ENCODE measurements at places on chromosomes 7 and 10.
A peak's percentile ranks its signal among the peaks of the same experiment; 100 is the strongest.

- DNase-seq, result no peak
These were observed 243.1 kb downstream of the ARL4A start for GRCh38 chr7:12930534-12930933.

- no peak for DNase-seq
These were observed 1.1 kb downstream of the CYP26A1 start for GRCh38 chr10:93074597-93075368.

DNA sequence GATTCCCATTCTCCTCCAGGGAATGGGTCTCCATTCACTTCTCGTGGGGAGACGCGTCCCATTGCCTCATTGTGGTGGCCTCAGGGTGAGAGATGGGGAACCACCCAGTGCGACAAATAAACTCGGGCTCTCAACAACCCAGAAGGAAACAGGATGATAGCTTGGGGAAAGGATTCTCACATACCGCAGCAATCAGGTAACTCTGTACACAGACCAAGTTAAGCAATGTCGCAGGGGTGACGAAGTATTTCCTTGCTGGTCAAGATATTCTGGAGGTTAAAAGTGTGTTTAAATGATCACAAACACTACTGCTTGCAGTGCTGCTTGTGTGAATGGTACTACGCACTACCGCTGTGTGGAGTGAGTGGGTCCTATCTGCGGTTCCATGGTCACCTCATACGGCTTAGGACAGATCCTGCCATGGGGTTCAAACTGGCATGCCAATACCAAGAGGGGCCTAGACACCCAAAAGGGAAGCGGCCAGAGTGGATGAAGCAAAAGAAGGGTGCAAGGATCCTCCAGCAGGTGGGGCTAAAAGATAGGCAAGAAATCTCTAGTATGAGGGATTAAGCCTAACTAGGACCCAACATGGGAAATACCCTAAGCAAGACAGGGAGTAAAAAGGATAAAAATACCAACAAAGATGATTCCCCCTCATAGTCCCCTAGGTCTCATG is 143.8 kb upstream of the TMEM106B start:
- DNase-seq, result peak; percentile 37

DNA sequence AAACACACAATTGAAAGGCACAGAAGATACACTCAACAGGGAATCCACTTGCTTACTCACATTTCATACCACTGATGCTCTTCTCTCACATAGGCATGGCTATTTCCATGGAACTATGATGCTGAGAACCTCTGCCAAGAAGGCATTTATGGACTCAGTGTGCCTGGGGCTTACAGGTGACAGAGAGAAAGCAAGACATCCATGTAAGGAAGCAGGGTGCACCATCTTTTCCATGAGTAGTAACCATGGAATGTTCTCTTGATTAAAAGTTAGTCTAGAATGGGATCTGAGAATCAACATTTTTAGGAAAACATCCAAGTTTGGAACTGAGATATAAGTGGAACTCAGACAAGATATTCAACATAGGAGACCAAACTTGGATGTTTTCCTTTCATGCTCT is 52.5 kb upstream of the MACC1 start:
- no peak for DNase-seq

- peak; percentile 4 for DNase-seq
These were observed at the start of gene GPR85 for GRCh38 chr7:113086431-113086888. Gene GPR85, minus strand, starts transcription at chr7:113086827. Its CDS starts 2,106 bp downstream, at chr7:113084721.

GRCh38 chr10:126618466-126618865 is 52.0 kb downstream of the C10orf90 start:
- no peak for DNase-seq

- DNase-seq, result no peak
These were observed at the start of gene SPAG6 for GRCh38 chr10:22345301-22346095. Gene SPAG6, plus strand, starts transcription at chr10:22345496. Its CDS starts 116 bp downstream, at chr10:22345612.

GRCh38 chr7:151003572-151003971 is 12.8 kb downstream of the NOS3 start:
- DNase-seq, result no peak

DNA sequence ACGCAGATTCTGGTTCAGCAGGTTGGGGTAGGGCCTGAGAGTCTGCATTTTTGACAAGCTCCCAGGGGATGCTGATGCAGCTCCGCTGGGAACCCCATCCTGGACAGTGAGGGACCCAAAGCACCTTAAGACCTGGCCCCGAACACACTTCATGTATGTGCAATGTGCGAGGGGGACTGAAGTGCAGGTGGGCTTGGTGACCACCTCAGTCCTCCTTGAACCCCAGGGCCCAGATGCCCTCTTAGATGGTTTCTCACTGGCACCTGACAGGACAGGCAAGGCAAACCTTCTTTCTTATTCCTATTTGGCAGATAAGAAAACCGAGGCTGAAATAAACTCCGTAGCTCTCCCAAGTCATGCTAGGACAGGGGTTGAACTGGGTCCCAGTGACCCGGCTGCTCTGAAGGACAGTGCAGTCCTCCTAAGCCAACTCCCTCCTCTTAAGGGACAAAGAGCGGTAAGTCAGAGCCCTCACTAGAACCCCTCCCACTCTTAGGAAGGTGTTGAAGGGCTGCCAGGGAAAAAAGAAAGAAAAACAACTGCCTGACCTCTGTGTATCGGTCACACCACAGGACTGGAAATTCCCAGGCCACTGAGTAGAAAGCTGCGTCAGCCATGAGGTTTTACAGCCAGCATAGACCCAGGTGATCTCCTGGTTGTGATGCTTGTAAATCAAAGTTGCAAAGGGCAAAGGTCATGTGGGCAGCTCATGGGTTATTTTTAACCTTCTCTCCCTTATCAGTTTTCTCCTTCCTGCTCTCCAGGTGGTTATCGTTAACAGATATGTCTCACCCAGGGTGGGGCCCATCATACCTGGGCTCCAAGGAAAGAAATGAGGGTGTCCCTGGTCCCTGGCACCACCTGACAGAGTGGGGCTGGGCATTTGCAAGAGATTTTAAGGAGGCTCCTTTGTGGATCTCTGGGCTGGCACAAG is 90.9 kb upstream of the SMNDC1 start:
- DNase-seq, result peak; percentile 25

- DNase-seq, result no peak
These were observed 24.0 kb upstream of the SH3PXD2A start for GRCh38 chr10:103879409-103879808.

- peak; percentile 40 for DNase-seq
These were observed 98.2 kb upstream of the PRKCQ start for GRCh38 chr10:6678211-6678803.

DNA sequence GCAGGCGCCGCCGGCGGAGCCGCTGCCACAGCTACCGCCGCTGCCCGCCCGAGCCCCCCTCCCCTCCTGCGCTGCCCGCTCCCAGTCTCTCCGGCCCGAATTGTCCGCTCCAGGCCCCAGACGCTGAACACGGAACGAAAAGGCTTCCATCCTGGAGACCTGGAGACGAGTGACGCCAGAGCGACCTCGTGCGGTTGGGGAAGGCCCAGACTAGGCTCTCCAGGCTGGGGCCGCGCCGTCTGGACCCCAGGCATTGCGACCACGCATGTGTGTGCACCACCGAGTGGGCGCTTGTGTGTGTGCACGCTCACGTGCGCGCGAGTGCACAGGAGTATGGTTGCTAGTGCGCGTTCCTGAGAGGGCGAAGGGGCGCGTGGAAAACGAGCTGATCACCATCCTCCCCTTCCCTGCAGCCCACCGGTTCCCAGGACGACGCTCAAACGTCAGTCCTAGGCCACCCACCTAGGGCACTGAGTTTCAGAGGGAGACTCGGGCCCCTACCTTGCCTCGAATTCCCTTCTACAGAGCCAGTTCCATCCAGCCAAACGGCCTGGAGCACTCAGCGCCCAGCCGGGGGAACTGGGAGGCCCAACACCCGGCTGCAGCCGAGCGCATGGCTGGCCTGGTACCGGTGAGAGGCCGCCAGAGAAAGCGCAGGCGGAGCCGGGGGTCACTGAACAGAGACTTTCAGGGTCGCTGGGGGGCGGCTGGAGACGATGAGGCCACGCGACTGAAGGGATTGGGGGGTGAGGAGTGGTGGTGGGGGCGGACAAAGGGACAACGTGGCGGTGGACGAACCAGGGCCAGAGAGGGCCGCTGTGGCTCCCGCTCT is 11.6 kb downstream of the LBX1 start:
- DNase-seq, result no peak

- DNase-seq, result no peak
These were observed 51.5 kb upstream of the DLX6 start for GRCh38 chr7:96953676-96954513.

GRCh38 chr10:78461333-78461732 is 427.7 kb downstream of the RPS24 start:
- no peak for DNase-seq

DNA sequence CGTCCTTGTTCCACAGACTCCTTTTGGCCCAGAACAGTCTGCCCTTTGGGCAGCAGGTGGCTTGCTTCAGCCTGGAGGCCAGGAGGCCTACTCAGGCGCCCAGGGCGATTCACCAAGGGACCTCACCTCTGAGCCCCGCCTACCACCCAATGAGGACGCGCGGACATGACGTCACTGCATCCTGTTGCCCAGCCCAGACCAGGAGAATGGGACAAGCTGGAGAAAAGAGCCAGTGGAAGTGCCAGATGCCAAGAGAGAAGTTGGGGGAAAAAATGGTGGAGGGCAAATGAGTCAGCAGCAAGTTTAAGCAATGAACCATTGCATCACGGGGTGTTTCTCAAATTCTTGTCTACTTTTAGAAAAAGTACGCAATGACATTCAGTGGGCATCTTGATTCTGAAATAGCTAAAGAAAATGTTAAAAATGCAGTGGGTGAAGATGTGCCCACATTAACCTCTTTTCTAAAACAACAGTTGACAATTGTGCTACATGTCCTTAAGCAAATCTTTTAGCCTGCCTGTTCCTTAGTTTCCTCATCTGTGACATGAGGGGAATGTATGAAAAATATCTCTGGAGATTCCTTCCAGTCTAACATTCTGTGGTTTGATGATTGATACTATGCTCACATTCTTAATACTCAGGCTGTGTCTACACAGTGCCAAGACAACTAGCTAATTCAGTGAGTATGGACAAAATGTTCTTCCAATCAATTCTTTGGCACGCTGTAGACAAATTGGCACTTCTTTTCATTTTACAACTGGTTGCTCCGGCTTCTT is 23.9 kb upstream of the LEP start:
- DNase-seq, result no peak

DNA sequence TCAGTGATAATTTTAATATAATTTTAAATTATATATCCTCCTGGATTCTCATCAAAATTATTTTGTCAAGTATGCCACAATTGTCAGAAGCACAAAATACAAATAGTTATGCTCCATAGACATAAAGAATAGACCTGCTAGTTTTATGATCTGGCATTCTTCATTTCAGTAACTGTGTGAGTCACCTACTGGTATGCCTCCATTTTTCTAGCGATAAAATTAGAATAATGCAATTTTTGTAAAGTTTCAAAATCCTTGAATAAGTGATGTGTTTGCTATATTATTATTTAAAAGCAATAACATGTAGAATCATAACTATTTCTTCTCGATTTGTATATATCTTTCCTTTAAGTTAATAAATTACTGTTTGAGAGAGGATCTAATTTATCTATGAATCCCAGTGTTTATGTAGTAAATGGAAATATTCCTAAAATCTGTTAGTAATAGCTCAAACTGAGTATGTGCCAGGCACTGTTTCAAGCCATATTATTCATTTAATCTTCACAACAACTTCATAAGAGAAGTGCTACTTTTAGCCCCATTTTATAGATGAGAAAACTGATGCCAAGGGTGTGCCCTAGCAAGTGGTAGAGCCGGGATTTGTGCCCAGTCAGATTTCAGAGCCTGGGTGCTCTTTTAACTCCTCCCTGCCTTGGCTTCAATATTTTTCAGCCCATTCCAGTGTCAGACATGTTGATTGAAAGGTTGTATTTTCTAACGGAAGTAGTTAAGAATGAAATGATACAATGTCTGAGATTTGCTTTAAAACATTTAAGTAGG is 38.4 kb downstream of the NET1 start:
- DNase-seq, result no peak

- DNase-seq, result no peak
These were observed 1.0 kb upstream of the FFAR4 start for GRCh38 chr10:93565446-93565845.

DNA sequence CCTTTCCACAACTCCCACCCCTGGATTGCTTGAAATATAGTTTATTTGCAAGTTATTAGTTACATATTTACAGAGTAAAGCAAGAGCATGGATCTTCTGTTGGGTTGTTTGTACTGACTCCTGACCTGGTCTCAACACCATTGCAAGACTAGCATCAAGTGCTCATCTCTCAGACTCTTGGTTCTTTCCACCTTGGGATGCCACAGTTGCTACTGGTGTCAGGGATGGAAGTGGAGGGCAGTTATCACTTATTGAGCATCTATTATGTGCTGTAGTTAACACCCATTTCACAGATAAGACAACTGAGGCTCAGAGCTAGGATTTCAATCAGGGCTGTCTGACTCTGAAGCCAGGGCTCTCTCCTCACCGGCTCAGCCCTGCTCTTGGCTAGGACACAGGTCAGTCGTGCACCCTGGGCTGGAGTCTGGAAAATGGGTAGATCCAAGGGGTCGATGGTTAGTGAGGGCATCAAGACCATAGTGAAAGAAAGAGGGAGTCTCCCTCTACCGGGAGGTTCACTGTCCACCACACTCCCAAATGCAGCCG is 614 bp upstream of the ADAMTS14 start:
- no peak for DNase-seq

DNA sequence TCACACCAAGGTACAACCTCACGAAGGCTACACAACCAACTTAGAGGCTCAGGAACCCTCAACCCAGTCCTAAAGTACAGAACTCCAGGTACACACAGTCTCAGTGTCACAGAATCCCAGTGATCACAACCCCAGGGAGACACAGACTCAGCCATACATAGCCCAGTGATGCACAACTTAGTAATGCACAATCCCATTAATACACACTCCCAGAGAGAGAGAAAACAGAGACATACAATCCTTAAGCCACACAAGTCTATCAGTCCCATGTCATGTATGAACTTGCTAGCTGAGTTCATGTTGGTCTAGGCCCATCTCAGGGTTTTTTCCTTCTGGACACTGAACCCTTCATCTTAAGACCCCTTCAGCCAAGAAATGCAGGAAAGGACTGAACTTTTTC is 4.6 kb downstream of the KCNIP2 start:
- DNase-seq, result no peak

DNA sequence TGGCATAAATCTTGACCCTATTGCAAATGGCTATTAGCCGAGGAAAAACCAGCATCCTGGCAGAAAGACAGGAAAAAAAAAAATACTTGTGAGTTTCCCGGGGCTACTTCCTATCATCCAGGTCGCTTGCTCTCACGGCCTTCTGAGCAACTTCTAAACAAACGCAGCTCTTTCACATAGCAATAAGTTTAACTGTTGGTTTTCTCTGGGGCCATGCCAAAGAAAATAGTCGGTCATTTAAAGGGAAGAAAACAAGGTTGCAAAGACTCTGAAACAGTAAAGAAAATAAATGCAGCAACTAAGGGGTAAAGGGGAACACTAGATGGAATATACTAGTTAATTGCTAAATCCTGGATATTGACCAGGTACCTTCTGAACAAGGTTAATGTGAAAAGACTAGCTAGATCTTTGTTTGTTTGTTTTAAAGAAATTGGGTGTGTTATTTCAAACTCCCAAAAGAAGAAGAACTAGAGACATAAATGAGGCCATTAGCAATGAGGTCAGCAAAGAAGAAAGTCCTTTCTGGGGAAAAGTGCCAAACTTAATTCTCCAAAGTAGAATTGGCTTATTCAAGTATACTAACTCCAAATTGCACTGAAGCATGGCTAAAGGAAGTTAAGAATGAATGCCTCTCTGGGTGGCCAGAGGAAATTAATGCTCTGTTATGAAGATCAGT is 54.2 kb downstream of the SLC39A12 start:
- DNase-seq, result no peak

- DNase-seq, result no peak
These were observed 94.9 kb downstream of the NKX6-2 start for GRCh38 chr10:132690821-132691610.
